Hepatocyte (in vitro differentiated cells): ENCODE measurements at places on chromosomes 7 and 10. TPM values are rescaled to one million over a fixed set of nuclear protein-coding genes. Genes with fewer than 3 reads are reported as not detected.

PPP1R17 gene
- not detected in 2 replicates for polyA plus RNA-seq

DNA sequence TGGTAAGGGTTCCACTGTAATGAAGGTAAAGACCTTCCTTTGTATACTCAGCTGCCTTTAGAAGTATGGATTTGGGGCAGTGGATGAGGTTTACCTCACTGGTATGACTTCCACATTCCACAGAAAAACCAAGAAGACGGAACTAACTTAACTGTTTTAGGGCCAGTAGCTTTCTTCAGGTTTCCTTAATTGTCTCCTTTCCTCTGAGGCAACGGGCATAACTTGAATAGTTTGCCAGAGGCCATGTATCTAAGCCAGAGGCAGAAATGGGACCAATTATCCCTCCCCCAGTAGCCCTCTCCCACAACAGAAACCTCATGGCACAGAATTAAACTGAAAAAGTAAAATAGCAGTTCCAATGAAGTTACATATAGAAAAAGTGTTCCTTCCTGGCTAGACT is 281.7 kb downstream of the PHTF2 start:
- H3K36me3 ChIP-seq: no peaks in the 10 kb centered on the region
- no peak overlapping the region for H3K4me3 ChIP-seq
- no peaks in the 10 kb centered on the region for H3K27me3 ChIP-seq
- DNase-seq: no peak

- no peak for DNase-seq
- no peak overlapping the region for H3K27ac ChIP-seq
Measured at GRCh38 chr10:22494007-22494406, 148.7 kb downstream of the SPAG6 start.

DNA sequence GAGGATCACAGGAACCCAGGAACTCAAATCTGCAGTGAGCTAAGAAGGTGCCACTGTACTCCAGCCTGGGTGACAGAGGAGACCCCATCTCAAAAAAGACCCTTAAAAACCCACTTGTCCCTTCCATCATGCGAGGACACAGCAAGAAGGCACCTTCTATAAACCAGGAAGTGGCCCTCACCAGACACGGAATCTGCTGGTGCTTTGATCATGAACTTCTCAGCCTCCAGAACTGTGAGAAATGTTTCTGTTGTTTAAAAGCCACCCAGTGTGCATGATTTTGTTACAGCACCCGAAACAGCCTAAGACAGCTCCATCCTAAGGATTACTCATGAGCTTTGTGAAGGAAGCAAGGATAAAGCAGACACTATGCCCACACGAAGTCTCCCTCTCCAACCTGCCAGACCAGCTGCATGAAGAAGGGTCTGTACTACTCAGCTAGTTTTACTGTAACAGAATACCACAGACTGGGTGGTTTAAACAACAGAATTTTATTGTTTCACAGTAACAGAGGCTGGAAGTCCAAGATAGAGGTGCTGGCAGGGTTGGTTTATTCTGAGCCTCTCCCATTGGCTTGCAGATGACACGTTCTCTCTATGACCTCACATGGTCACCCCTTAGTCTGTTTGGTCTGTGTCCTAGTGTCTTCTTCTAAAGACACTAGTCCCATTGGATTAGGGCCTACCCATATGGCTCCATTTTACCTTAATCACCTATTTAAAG is 13.7 kb downstream of the VIM start:
- H3K4me3 ChIP-seq: no peak overlapping the region
- no peaks in the 10 kb centered on the region for H3K4me1 ChIP-seq
- H3K27me3 ChIP-seq: no peaks in the 10 kb centered on the region
- no peak for DNase-seq
- no peak overlapping the region for H3K27ac ChIP-seq

DNA sequence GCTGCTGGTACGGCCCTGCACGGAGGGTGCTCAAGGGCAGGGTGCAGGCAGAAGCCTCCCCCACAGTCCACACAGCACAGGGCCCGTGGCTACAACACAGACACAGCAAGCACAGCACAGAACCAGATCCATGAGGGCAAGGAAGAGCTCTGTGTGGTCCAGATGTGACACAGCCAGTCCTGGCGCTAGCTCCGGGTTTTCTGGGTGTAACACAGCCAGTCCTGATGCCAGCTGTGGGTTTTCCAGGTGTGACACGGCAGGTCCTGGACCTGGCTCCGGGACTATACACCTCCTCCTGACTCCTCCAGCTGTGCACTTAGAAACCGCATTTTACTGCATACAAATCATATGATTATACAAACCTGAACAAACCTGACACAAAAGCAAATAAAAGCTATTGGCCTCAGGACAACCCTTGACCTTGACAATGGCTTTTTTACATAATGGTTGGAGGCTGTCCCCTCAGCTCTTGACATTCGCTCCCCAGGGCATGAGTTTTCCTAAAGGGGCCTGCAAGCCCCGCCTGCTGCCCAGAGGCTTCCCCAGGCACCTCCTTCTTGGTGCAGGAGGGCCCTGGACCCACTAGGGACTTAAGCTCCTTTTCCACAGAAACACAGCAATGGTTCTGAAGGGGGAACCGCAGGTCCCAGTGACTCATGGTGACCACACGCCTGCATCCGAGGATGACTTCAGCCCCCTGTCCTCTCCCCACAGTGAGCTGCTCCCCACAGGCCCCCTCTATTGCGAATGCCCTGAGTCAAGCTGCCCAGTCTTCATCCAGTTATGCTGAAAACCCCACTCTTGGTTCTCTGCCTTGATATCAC is 209.6 kb downstream of the PTPRN2 start:
- H3K4me3 ChIP-seq: no peak overlapping the region
- H3K36me3 ChIP-seq: no peaks in the 10 kb centered on the region
- H3K27me3 ChIP-seq: no peaks in the 10 kb centered on the region
- peaks cover 6% of the 10 kb centered on the region for H3K4me1 ChIP-seq
- peak; percentile 33 for DNase-seq

- no peaks in the 10 kb centered on the region for H3K36me3 ChIP-seq
- H3K4me1 ChIP-seq: no peaks in the 10 kb centered on the region
- H3K27ac ChIP-seq: no peak overlapping the region
- no peaks in the 10 kb centered on the region for H3K27me3 ChIP-seq
Measured at GRCh38 chr10:600876-601659, 88.4 kb downstream of the DIP2C start.
